ENCODE measurements at places on chromosomes 2 and 18. TPM values are rescaled to one million over a fixed set of nuclear protein-coding genes. Genes with fewer than 3 reads are reported as not detected.

CD207 gene
- total RNA-seq: not detected

ACTG2 gene
- total RNA-seq: not detected

IL36RN gene
- total RNA-seq: 0.05 TPM

PROKR1 gene
- total RNA-seq: 0.03 TPM
